ENCODE measurements at places on chromosomes 3 and 15. TPM values are rescaled to one million over a fixed set of nuclear protein-coding genes. Genes with fewer than 3 reads are reported as not detected.

OR5K2 gene
- not detected for total RNA-seq

DNA sequence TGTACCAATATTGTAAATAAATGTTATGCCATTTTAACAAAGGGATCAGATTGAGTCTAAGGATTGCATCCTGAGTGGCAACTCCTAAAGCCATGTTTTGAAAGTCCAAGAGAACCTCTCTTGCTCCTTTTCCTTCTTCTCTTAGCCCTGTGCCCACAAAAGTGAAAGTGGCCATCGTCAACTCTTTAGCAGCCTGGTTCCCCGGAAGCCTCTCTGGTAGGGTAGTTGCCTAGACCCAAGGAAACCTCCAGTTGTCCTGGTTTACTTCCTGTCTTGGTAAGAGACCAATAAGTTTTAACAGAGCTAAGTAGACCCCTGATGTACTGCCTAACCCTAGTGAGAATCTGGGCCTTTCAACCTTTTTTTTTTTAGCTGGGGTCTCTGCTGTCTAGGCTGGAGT, 10.2 kb upstream of the ITPKA start:
- DNase-seq: no peak

DNA sequence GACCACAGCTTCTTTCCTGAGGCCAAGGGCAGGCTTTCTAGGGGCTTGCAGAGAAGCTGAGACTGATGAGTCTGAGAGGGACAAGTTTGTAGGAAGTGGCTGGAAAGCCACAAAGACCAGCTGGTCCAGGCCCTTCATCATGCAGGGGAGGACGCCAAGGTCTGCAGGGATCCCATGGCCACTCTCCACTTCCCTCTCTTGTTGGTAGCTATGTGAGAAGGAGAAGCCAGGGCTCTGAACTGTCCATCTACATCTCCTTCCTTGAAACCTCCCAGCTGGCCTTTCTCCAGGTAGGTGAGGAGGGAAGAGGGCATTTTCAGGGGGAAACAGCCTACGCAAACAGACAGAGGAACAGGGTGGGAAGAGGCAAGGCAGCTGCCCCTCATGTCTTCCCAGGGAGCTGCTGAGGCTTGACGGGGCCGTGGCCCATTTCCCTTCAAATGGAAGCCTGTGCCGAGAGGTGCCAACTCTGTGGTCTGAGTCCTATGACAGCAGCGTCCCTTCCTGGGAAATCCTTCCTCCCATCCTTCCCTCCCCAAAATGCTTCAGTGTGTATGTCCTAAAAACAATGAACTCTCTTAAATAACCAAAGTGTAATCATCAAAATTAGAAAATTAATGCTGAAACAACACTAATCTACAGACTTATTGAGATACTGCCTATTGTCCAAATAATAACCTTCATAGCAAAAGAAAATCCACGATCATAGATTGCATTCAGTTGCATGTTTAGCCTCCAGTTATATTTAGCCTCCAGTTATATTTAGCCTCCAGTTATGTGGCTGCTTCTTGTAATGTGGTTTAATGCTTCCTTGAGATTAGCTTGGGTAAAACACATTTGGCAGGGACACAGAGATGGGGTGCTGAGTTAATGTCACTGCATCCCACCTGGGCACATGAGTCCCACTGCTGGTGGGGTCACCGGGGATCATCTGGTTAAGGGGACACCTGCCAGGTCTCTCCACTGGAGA, 36.0 kb downstream of the GNB5 start:
- DNase-seq: no peak

- no peak for DNase-seq
These were observed 47.1 kb upstream of the LSAMP start for GRCh38 chr3:116492379-116492778.

DNA sequence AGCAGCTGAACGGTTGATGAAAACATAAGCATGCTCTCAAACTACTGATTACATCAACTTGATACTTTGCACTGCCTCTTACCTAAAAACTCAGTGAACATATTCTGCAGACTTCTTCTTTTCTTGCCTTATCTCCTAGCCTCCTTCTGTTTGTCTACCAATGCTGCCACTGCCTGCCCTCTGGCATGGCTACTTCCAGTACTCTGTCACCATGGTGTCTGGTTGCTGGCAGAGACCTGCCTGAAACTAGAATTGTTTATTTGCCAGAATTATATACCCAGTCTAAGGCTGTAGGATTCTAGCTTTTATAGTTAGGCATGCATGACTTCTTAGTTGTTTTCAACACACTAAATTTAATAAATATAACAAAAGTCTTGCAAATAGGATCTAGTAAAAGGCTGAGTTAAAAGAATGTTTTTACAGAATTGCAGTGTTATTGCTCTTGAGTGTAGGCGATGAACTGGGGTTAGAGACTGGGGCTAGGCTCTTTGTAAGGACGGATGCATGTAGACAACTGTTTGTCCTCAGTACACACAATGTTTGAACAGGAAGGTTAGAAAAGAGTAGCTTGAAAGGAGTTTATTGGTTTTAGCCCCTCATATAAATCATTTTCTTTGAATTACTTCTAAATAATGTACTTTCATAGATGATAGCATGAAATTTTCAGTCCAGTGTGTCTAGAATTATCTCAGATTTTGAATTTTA, 116.3 kb downstream of the KCNAB1 start:
- DNase-seq: no peak

DNA sequence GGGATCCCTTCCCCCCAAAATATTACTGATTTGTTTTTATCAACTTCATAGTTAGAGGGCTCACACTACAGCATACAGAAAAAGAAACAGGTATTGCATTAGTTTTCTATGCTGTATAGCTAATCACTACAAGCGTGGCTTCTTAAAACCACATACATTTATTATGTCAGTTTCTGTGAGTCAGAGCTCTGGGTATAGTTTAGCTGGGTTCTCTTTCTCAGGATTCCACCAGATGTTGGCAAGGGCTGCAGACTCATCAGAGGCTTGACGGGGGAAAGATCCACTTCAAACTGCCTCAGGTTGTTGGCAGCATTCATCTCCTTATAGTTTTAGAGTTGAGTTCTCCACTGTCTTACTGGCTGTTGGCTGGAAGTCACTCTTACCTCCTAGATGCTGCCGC, 328.0 kb downstream of the NLGN1 start:
- DNase-seq: no peak

GRCh38 chr15:95280711-95281110, 1049.3 kb downstream of the MCTP2 start:
- no peak for DNase-seq

DNA sequence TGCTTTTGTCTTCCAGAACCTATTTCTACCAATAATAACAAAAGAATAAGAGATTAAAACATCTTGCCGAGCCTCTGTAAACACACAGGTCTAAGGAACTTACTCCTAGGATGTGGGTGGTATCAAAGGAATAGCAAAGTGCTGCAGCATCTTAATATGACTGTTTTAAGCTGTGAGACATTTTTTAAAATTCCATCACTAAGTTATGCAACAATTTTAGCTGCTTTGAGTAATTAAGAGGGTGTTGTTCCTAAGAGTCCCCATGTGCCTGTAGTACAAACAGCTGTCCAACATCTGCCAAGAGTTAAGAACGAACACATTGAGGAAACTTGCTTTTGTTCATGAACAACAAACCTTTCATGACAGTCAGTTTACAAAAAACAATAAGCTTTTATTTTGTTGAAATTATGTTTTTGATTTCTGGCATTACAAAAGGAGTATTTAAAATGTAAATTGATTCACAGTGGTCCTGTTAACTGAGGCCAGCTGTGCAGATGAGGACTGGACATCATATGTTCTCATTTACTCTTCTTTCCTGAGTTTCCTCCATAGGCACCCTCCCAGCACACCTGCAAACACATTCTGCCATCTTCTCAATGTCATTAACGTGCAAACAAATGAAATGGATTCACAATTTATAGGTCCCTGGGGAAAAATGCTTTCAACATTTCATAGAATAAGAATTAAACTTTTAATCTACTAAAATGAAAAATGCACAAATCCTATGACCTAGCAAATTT, 337.3 kb upstream of the ARHGEF26 start:
- no peak for DNase-seq

DNA sequence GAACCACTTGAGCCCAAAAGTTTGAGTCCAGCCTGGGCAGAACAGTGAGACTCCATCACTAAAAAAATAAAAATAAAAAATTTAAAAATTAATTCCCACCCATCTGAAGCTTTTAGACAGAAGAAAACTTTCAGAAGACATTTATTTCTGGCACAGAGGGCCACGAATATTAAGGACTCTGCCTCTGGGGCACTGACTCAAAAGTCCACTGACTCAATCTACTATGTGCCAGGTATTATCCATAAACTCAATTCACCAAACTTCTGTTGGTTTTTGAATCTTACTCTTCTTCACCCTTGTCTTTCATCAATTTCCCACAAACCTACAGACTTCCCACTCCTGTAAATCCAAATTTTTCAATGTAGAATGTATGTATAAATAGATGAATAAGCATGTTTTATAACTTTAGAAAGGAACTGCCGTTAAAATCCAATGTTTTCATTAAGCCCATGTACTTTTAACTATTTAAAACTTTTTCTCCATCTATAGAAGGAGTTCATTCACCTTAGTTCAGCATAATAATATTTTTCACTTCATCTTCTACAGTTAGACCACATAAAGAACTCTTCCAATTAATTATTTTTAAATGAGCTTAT, 19.9 kb downstream of the ATP13A3 start:
- DNase-seq: no peak

- no peak for DNase-seq
These were observed 26.5 kb downstream of the TSPAN3 start for GRCh38 chr15:77044228-77045042.

DNA sequence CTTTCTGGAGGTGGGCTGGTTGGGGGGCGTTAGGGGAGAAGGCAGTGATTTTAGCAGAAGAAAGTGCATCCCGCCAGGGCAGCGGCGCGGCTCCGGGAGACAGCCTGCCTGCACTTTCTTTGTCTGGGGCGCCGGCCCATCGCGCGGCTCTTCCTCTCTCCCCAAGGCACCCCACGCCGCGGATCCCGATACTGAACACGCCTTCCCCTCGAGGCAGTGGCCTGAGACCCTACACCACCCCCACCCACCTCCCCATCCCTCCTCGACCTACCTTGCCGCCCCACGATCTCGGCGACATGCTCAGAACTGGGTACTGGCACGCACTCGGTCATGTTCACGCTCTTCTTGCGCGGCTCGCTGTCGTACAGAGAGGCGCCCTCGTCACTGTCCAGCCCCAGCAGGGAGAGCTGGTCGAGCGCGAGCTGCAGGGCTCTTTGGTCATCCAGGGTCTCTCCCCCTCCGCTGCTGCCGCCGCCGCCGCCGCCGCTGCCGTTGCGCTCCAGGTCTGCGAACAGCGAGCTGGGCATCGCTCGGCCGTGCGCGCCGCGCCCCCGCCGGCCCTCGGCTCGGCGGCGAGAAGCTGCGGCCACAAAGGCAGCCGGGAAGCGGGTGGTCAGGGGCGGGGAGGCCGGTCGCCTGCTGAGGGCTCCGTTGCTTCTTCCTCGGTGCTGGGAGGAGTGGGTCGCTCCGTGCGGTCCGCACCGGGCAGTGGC, 483 bp downstream of the MEX3B start:
- DNase-seq: peak; percentile 50

- DNase-seq: no peak
These were observed 21.3 kb upstream of the P2RY13 start for GRCh38 chr3:151350656-151351055.

DNA sequence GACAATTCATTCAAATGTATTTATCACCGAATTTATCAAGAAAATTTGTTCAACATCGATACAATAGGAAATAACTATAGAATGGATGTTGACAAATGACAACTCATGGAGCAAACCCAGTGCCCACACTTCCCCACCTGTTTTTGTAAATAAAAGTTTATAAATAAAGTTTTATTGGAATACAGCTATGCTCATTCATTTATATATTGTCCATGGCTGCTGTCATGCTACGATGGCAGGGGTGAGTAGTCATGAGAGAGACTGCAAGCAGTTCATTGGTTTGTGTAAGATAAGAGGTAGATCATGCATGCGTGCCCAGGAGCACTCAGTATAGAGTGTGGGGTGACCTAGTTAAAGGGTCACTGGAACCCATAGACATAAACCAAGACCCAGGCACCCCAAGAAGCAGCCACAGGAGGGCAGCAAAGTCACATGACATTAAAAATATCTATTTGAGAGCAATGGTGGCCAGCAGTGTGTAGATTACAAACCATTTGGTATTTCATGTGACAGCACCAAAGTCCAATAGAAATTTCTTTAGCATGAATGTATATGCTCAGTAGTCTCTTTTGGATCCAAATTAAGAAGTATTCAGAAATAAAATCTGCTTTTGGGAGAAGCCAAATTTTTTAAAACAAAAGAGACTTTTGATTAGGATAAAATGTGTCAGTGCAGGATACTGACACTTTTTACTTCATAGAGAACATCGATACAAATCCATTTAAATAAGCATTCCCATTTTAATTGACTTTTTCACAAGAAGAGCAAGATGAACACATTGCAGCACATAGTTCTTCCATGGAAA, 794.8 kb downstream of the MCTP2 start:
- peak; percentile 55 for DNase-seq

Measured in H9 (cell line).